ENCODE measurements at places on chromosomes 2 and 18.

- DNase-seq, result no peak
These were observed 21.3 kb downstream of the MBD5 start for GRCh38 chr2:148042219-148042618.

DNA sequence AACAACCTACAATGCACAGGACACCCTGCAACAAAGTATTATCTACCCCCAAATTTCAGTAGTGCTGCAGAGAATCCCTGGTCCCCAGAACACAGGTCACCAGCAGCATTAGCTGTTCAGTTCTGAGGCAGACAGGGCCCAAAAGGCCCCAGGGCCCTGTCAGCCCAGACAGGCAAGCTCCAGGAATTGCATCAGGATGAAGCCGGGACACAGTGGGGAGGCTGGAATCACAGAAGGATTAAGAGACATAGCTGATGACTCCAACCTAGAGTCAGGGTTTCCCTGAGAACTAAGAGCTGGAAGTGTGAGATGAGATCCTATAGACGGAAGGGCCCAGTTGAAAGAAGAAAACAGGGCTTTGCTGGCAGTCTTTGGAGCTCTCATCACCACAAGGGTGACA is 148.1 kb downstream of the GALNT14 start:
- no peak for DNase-seq

DNA sequence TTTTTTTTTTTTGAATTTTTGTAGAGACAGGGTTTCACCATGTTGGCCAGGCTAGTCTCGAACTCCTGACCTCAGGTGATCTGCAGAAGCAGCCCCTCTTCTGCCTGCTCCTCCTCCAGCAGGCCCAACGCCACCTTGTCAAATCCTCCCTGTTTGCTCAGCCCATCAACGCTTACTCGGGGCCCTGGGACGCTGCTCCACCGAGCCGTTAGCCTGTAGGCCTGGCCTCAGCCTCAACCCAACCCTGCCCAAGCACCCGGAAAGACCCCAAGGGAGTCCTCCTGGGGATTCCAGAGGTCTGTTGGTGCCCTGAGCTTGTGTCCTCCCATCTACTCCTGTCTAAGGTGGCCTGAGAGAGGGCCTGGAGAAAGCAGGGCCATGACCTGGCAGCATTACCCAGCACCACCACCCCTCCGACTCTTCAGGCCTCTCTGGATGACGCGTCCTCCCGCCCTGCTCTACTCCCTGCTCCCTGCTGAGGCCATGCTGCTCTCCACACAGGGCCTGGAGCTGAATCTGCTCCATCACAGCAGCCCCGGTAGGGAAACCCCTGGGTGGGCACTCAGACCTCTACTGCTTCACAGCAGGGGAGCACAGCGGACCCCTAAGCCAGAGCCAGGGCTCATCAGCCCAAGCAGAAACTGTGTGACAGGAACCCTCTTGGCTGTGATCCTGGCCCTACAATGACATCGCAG is 3.2 kb downstream of the STK25 start:
- no peak for DNase-seq

DNA sequence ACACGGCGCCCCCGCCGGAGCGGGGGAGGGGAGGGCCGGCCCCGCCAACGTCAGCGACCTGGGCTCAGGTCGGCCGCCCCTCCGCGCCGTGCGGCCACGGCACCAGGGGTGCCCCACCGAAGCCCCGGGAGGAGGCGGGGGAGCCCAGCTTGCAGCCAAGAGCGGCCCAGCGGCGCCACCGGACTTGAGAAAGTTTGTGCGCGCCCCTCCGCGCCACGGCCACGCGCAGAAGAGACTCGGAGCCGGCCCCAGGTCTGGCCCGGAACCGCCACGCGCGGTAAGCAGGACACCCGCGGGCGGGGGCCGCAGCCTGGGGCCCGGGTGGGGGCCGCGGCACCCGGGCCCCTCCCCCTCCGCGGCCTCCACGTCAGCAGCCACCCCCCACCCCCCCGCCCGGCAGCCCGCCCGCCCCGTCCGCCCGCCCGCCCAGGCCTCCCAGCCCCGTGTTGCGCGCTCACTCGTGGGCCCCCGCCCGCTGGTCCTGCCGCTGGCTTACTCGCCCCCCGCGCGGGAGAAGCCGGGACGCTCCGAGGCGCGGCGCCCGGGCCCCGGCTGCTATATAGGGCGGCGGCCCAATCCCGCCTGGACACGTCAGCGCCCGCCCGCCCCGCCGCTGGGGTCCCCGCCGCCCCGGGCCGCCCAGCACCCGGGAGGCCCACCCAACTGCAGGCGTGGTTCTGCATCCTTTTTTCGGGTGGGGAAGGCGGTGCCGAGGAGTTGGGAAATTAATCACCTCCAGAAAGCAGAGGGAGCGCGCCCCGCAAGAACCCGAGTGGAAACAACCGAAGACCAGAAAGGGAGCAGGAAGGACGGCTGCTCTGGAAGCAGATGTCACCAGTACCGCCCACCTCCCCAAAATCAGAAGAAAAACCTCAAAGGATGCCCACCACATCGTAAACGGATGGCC is 42.9 kb downstream of the HDLBP start:
- DNase-seq, result peak; percentile 59

DNA sequence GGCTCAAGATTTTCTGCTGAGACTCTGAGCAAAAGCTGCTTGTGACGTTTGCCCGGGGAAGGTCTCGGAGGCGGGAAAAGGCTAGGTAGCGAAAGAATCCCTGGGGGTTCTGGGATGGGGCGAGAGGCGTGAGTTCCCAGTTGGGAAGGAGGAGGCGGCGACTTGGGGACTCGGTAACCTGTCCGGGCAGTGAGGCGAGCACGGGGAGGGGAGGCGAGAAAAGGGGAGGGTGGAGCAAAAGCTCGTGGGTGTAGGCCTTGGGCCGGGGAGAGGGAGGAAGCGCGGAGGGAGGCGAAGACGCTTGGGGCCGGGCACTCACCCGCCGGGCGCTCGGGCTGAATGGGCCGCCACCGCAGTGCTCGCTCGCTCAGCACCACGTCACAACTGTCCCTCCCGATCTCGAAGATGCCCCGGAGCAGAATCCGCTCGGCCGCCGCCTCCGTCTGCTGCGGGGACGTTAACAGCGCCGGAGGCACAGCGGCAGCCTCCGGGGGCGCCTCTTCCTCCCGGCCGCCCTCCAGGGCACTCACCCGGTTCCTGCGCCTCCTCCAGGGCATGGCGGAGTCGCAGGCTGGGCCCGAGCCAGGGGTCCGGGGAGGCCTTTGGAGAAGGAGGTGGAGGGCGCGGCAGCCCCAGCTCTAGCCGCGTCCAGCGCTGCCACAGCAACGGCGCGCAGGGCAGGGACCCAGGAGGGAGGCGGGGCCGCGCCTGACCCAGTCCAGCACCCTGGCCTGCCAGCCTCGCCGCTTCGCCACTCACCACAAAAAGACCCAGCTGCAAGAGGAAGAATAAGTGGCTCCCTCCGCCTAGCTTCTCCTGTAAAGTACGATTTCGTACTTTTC is at the start of gene CERKL:
Gene CERKL (minus strand): TSS at position 656 of the 842 bp plus-strand sequence. CDS start 99 bp downstream, at position 557.
- DNase-seq, result no peak

GRCh38 chr2:53622141-53622540 is 145.5 kb upstream of the CHAC2 start:
- no peak for DNase-seq

DNA sequence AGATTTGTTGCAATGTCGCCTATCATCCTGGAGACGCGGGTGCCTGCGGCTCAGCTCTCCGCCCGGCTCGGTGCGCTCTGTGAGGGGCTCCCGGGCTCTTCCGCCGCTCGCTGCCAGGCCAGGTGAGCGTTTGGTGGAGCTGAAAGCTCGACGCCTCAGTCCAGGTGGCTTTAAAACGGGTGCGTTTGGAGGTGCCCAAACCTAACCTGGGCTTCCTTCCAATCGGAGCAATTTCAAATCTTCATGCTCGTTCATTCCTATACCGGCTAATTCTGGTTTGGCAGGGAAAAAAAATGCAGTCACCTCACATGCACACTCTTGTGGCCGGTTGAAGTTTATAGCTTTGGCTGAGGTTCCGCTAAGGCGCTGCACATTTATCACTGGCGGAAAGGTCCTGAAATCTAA is at the start of gene SLC16A14:
Gene SLC16A14 (minus strand): TSS at position 274 of the 405 bp plus-strand sequence. CDS start 9,572 bp downstream, outside the sequence.
- DNase-seq, result peak; percentile 33

- no peak for DNase-seq
These were observed 58.8 kb upstream of the CAPN13 start for GRCh38 chr2:30865892-30866681.

GRCh38 chr2:45433363-45433762 is 177.7 kb downstream of the SRBD1 start:
- DNase-seq, result no peak

GRCh38 chr2:74041726-74042125 is 57.0 kb downstream of the TET3 start:
- DNase-seq, result no peak

GRCh38 chr18:8777846-8778245 is 72.5 kb downstream of the MTCL1 start:
- DNase-seq, result no peak

- no peak for DNase-seq
These were observed 1.4 kb upstream of the DOK6 start for GRCh38 chr18:69399253-69399652.

DNA sequence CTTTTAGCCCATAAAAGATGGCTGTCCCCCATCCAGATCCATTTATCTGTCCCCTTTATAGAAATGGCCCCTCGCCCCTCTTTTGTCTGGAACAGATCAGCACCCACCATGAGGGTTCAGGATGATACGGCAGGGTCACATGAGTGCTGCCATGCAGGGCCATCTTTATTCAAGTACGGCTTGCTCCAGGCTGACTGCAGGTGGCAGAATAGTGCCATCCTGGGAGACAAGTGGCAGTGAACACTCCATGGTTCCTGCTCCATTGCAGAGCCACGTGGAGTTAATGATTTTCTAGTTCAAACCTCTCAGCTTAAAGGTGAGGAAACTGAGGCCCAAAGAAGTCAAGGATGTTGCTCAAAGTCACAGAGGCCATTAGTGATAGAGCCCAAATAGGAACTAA is 180.6 kb downstream of the CLIP4 start:
- no peak for DNase-seq

GRCh38 chr2:119352357-119352756 is 14.3 kb downstream of the C2orf76 start:
- no peak for DNase-seq

- no peak for DNase-seq
These were observed 14.5 kb upstream of the NCK2 start for GRCh38 chr2:105730170-105730569.

DNA sequence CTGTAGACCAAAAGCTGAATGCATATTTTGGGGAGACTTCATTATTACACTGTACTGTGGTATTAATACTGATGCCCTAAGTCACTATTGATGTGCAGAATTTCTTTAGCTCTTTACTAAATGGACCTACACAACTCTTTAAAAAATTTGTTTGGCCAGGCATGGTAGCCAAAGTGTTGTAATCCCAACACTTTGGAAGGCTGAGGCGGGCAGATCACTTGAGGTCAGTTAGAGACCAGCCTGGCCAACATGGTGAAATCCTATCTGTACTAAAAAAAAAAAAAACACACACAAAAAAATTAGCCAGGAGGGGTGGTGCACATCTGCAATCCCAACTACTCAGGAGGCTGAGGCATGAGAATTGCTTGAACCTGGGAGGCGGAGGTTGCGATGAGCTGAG is 6.4 kb downstream of the TMEM182 start:
- DNase-seq, result no peak

- no peak for DNase-seq
These were observed 76.7 kb downstream of the RND3 start for GRCh38 chr2:150410809-150411208.

- no peak for DNase-seq
These were observed 412.1 kb downstream of the IRS1 start for GRCh38 chr2:226387499-226387942.

DNA sequence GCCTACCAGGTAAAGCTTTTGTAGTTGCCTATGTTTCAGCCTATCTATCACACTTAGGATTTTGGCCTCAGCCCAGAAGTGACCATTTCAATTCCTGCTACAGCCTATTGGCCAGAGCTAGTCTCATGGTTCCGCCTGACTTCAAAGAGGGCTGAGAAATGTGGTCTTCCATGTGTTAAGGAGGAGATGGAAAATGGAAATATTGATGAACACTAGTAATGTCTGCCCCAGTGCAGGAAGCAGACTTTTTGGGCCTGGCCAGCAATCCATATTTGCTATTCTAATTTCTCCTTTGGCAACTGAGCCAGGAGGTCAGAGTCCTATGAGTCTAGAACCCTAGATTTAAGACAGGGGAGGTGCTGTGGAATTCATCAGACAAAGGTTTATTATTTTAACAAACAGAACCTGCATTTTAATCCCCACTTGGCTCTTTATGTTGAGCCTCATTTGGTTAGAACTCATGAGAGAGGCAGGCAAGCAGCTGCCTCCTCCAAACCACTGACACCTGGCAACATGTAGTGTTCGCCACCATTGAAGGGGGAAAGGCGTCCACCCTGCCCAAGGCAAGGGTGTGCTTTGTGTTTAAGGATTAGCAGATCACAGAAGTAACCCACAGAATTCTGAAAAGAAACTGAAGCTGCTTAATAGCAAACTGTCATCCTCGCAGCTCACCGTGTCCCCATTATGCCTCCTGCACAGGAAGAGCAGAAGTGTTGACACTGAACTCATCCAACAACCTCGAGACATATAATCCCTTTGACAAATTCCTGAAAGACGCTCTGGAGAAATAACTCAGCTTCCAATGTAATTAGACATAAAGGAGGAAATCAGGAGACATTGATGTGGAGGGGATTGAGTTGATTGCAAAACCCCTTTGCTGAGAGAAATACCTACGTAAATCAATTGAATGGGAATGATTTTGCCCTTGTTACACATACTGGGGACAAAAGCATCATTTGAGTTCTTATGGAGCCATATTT is 47.7 kb upstream of the SCG2 start:
- DNase-seq, result no peak

DNA sequence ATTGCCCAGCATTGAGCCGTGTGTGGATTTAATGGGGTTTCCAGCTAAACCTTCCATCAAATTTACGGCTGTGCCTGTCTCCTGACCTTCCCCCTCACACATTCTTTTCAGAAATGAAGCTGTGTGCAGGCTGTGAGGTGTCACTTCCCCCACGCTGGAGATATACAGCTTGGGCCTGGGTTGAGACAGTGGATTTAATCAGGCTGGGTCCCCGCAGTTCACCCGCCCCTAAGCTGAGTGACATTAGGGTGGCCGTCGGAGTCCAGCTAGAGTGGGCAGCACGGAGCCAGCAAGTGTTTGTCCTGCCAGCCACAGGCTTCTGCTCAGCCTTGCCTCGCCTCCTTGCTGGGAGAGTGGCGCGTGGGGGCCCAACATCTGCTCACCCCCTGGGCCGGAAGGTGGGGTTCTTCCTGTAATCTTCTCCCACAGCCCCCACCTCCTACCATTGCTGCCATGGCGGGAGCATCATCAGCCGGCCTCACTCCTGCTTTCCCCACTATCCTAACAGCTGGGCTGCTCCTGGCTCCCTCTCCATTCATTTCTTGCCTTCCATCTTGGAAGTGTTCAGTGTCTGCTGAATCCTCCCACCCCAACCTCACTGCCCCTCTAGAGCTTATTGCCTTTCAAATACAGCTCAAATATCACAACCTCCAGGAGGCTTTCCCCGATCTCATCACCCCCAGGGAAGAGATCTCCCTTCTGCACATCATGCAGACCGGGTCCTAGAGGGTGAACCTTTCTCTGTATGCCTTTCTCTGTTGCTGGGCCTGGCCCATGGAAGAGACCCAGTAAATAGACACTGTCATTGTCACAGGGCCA is 149.0 kb downstream of the GLI2 start:
- DNase-seq, result no peak

GRCh38 chr2:54321047-54321446 is 65.0 kb upstream of the TSPYL6 start:
- no peak for DNase-seq

Data from CD4-positive, alpha-beta T cell treated with Interleukin-17A for 1 hour (primary cell).